ENCODE measurements at places on chromosomes 1 and 21.

DNA sequence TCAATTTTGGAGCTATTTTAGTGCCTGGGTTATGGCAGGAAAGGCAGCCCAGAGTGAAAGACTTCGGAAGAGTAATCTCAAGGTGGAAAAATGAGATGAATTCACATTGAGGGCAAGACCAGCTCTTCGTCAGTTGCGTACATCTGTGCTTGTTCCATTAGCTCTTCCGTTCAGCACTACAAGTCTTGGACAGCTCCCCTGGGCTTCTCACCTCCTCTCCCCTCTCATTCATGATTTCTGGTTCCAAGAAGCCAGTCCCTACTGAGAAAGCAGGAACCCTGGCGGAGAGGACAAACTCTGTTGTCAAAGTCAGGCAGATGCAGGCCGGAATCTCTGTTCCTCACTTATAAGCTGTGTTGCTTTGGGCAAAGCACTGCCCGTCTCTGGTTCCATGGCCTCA lies 76.5 kb downstream of the ACTL8 start:
- DNase-seq, result no peak

DNA sequence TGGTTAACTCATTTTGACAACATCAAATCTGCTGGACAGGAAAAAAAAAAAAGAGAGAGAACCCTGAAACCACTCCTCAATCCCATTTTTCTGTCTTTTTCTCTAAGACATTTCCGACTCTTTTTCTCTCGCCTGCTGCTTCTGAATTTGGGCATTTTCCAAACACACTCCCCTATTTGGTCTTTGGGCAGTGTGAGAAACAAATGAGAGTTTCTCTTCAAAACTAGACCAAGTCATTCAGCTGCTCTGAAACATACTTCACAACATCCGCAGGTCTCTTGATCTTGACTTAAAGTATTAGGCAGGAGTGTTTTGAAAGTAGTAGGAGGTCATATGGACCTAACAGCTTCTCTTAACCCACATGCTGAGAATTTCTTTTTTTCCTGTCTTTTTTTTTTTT lies 364.8 kb upstream of the ESRRG start:
- no peak for DNase-seq

GRCh38 chr1:108121358-108122143 lies 78.6 kb downstream of the SLC25A24 start:
- no peak for DNase-seq

- no peak for DNase-seq
Observed at GRCh38 chr1:159005161-159005560, 4.5 kb upstream of the IFI16 start.

Measured in NCI-H748 treated with DMSO at 0.1 percent for 48 hours (cell line).